HCEC 1CT (cell line): ENCODE measurements at places on chromosomes 6 and 20.

GRCh38 chr6:95866732-95867131, 149.0 kb upstream of the FUT9 start:
- no peak for DNase-seq

DNA sequence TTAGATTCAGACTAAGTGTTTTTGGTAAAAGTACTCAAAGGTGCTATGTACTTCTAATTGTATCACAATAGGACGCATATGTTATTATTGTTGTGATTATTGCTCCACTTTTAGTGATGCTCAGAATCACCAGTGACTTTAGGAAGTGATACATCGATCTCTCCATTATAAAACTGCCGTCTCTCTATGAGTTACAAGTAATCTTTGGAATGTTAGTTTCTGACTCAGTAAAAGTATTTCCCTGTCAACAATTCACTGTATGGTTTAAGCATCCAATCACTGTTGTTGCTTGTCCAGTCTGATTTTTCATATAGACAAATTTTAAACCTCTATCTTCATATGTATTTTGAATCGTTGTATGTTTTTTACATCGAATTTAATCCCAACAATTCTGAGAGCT, 9.4 kb downstream of the DCBLD1 start:
- peak; percentile 82 for DNase-seq

GRCh38 chr6:94498099-94498498, 1078.7 kb upstream of the EPHA7 start:
- no peak for DNase-seq

DNA sequence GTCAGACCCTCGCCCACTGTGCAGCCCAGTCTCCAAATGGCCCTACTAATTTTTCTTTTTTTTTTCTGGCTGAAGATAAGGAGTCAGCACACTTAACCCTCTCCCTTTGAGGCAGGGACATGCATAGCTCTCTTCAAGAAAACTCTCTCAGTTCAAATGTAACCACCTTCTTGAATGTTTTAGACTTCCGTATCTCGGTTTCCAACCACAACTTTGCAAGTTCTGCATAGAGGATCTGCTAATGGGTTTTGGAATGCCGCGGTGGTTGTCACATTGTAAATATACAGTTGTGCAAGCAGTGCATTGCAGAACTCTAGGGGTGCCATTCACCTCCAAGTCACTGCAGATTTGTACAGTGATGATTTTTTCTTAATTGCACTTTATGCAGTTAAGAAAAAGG, 59.4 kb upstream of the SLC35B3 start:
- DNase-seq = no peak

GRCh38 chr6:39260456-39260855, 31.2 kb upstream of the KCNK5 start:
- no peak for DNase-seq

- DNase-seq = no peak
Observed at GRCh38 chr6:89411145-89412070, 665 bp downstream of the RRAGD start.
